ENCODE measurements at places on chromosomes 1 and 21.
A peak's percentile ranks its signal among the peaks of the same experiment; 100 is the strongest.

GRCh38 chr1:221813887-221814286 is 72.0 kb upstream of the DUSP10 start:
- no peak for DNase-seq

- peak; percentile 84 for DNase-seq
Measured at GRCh38 chr1:198153103-198153502, 3.7 kb upstream of the NEK7 start.

GRCh38 chr21:35057428-35057827 is 8.3 kb upstream of the RUNX1 start:
- no peak for DNase-seq

- DNase-seq: no peak
Measured at GRCh38 chr1:231248778-231249177, 7.8 kb downstream of the GNPAT start.

DNA sequence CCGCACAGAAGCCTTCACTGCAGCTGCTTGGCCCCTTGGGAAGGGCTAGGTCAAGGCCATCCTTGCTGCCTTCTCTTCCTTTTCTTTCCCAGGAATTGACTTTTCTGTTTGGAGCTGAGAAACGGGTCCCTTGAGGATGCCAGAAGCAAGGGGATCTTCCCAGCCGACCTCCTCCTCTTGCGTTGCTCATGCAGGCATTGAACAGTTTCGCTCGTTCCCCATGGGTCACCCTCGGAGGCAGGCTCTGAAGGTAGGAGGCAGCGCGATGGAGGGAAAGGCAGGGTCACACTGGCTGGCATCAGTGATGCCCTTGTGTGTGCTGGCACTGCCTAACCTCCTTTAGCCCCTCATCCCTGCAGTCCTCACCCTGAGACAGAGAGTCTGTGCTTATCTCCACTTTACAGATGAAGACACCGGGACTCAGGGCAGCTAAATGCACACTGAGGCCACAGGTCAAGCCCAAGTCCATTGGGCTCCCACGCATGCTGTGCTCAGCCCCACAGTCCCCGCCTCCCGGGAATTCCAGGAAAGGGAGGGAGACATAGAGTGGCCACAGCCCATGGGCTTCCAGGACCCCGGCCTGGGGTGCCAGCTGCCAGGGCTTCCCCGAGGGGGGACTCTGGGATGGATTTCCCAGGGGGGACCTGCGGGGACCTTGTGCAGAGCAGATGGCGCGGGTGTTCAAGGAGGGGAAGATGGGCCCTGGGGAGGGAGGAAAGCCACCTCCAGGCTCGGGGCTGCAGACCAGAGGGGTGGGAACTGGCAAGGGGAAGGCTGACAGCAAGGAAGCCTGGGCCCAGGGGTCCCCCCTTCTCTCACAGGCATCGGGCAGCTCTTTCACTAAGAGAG is 90.2 kb downstream of the SPSB1 start:
- DNase-seq: no peak

- no peak for DNase-seq
Measured at GRCh38 chr1:47576758-47577115, 138.9 kb downstream of the FOXD2 start.

DNA sequence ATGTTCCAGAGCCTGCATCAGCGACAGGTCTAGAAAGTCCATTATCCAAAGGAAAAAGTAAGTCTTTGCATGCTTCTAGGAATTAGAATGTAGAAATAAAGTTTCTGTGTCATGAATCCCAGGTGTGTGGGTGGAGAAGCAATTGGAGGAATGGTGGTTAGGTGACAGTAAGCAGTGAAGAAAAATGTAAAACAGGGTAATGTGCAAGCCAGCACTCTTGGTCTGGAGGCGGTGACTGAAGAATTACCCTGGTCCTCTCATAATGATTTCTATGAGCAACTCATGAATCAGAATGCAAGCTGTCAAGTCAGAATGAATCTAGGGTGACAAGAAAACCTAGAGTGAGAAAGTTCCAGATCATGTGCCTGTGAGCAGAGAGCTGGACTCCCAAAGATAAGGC is 33.6 kb downstream of the PLPPR4 start:
- no peak for DNase-seq

GRCh38 chr1:40989066-40989465 is 9.6 kb downstream of the CTPS1 start:
- no peak for DNase-seq

- peak; percentile 81 for DNase-seq
Measured at GRCh38 chr1:231421546-231421970, 529 bp downstream of the EGLN1 start.

DNA sequence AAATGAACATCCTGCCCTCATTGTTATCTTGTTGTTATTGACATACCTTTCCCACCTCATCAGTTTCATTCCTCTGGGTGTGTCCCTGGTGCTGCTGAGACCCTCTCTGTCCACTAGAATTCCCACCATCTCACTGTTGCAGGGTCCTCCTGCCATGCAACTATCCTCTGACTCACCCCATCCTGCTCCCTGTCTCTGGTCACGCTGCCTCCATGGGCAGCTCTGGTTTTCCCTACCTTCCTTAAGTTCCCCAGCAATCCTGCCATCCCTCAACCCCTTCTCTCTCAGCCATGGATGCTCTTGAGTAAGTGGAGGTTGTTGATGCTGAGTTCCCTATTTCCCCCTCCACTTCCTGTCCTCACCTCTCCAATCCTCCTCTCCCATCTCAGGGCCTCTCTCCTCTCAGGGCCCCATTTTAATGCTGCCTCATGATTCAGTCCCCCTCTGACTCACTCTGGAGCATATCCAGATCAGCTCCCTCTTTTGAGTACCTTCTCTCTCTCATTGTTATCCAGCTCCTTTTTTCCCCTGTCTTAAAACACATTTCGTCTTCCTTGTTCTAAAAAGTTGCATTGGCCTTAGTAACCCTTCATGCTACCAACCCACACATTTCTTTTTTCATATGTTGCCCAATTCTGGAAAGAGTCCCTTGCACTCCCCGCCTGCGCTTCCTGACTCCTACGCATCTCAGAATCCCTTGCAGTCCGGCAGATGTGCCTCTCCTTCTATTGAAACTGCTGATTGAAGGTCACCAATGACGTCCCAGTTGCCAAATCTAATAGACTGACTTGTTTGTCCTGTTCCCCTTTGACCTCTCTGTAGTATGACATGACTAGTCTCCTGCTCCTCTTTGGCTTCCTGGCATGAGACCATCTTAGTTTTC is 92.0 kb downstream of the CNIH3 start:
- DNase-seq: peak; percentile 74

- DNase-seq: no peak
Measured at GRCh38 chr1:233794863-233795262, 109.6 kb upstream of the SLC35F3 start.

GRCh38 chr1:3614755-3615742 is 3.7 kb upstream of the MEGF6 start:
- DNase-seq: peak; percentile 48

DNA sequence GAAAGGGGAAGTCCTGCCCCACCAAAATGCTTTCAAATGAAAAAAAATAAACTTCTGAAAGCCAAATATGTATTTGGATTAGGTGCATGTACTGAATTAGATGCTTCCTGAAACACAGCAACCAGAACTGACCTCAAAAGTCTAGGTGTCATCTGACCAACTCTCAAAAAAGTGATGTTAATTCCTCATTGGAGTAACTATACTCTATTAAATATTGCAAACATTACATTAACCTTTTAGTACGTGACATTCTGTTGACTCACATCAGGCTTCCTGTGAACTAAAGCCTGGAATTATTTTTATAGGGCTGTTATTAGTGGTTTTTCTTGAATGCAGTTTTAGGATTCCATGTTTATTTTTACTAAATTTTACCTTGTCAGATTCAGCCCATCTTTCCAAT is 73.5 kb downstream of the ASTN1 start:
- DNase-seq: peak; percentile 1

GRCh38 chr1:180353945-180354344 is 123.9 kb downstream of the LHX4 start:
- DNase-seq: no peak

DNA sequence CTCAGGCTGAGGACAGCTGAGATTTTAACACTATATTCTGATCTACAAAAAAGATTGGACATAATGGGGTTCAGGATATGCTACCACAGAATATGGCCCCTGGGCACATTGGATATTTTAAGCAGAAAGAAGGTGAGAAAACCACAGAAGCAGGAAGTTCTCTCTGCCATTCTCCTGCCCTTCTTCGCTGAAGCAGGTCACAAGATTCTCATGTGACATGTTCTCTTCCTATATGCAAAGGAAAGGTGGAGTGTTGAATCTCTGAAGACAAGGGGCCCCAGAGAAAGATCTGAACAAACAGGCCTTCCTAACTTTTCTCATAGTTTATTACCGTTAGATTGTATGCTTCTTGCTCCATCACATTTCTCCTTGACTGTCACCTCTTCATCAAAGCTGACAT is 285.7 kb downstream of the S1PR1 start:
- no peak for DNase-seq

- no peak for DNase-seq
Measured at GRCh38 chr1:18924221-18924691, 21.9 kb upstream of the ALDH4A1 start.

GRCh38 chr1:232643251-232643650 is 13.3 kb upstream of the SIPA1L2 start:
- DNase-seq: no peak

- DNase-seq: no peak
Measured at GRCh38 chr1:5718831-5719632, 273.2 kb downstream of the NPHP4 start.

GRCh38 chr1:242522304-242522945 is 2.1 kb downstream of the PLD5 start:
- peak; percentile 3 for DNase-seq

- peak; percentile 46 for DNase-seq
Measured at GRCh38 chr1:208030288-208031091, 119.6 kb upstream of the CD34 start.

GRCh38 chr1:43239484-43239883 is 30.3 kb upstream of the TMEM125 start:
- DNase-seq: no peak

DNA sequence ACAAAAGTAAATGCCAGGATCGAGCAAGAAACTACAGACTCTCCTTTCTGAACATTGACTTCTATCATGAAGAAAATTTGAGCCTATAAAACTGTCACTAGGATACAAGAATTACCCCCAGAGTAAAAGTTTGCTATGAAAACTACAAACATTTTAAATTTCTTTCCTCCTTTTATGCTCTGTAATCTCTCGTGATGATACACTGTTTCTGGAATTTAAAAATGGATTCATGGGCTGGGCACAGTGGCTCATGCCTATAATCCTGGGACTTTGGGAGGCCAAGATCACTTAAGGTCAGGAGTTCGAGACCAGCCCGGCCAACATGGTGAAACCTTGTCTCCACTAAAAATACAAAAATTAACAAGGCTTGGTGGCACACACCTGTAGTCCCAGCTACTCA is 181.3 kb downstream of the ZNF281 start:
- DNase-seq: no peak

DNA sequence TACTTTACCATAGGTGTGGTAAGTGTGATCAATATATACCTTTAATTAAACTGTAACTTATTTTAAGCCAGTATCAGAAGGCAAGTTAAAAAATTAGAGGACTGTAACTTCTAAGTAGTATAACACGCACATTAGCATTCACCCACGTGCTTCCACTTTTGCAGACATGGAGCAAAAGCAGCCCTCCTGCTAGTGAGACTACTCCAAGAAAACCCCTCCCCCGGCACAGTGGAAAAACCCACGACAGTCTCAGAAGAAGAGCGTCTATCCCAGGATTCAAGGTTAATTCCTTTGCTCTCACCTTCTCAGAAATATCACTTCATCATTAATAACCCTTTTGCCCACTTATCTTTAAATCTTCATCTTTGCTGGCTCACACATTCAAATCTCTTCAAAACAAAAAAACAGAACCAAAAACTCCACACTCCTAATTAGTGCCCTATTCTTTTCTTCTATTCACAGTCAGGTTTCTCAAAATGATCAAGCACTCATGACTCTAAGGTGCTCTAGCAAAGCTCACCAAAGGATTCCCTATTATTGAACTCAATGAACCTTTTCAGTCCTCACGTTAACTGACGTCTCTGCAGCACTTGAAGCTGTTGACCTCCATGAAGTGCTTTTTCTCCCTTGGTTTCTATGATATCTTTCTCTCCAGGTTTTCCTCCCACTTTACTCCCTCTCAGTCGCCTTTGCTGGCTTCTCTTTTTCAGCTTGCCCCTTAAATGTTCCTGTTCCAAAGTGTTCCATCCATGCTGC is 213.5 kb downstream of the SMYD3 start:
- DNase-seq: no peak

DNA sequence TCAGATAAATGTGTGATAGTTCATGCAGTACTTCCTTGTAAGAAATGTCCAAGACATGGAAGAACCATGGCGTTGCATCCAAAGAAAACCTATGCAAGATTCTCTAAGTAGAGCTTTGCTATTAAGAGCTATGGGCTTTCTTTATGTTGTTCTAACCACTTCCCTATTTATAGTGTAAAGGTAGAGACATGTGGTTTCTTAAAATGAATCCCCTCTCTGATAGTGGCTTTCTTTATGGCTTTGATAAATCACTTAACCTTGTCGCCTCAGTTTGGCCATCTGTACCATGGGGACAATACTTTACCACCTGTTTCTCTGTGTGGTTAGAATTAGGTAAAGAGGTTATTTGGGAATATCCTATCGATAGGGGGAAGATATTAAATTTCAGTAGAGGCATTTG is 305.5 kb downstream of the NFIA start:
- no peak for DNase-seq

GRCh38 chr1:116808200-116808847 is 54.1 kb downstream of the CD2 start:
- no peak for DNase-seq

GRCh38 chr1:6035303-6035702 is 10.4 kb upstream of the KCNAB2 start:
- DNase-seq: no peak

- DNase-seq: peak; percentile 67
Measured at GRCh38 chr1:114750780-114751179, 7.0 kb downstream of the CSDE1 start.

DNA sequence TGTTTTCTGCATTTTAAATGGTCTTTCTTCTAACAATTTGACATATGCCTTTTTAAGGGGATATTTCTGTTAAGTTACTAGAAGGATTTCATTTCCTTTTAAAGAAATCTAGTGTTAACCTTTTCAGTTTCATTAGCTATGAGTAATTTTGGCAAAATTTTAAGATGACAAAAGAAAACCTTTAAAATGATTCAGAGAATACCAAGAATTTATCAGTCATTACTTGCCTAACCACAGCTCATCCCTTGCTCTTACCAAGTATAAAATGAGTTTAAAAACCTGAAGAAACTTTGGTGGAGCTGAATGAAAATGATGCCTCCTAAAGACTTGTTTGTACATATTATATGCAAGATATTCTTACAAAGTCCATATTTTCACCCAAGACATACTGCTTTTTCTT is 101.7 kb downstream of the NEK7 start:
- DNase-seq: no peak

DNA sequence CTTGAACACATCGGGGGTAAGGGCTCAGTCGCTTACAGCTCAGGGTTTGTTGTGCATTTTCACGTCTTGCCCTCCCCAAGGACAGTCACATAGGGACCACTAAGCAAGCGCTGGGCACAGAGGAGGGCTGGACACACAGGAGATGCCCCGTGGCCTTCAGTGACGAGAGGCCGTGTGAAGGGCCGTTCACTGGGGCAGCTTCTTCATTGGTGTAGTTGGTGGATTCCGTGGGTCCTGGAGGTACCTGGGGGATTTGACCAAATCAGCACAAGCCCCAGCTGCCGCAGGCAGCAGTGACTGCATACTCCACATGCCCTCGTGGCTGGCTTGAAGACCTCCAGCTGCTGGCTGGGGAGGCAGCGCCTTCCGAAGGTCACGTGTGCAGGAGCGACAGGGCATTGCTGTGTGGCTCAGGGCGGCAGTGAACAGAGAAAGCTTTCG is 100.8 kb upstream of the C1orf174 start:
- no peak for DNase-seq

Data from astrocyte of the hippocampus (primary cell).